Lower lobe of right lung (tissue), 2 donors: ENCODE measurements at places on chromosomes 3 and 15.

GRCh38 chr15:72892986-72893385 lies 109.4 kb upstream of the ADPGK start:
- DNase-seq = no peak

GRCh38 chr3:8536096-8537056 lies 34.8 kb downstream of the LMCD1 start:
- DNase-seq = no peak

DNA sequence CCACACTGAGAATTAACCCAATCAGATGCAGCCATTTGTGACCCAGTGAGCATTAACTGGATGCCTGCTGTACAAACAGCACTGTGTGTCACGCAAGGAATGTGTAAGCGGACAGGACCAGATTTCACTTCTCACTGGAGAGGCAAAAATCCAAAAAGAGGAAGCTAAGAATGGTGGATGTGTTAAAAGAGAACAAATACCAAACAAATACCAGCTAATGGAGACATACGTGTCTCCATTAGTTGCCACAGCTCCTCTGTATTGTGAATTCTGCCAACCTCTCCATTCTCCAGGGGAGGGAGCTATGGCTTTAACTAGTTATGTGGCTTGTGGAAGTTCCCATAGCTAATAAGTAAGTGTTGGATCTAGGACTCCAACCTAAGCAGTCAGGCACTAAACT lies 2.6 kb downstream of the LTF start:
- DNase-seq = no peak

DNA sequence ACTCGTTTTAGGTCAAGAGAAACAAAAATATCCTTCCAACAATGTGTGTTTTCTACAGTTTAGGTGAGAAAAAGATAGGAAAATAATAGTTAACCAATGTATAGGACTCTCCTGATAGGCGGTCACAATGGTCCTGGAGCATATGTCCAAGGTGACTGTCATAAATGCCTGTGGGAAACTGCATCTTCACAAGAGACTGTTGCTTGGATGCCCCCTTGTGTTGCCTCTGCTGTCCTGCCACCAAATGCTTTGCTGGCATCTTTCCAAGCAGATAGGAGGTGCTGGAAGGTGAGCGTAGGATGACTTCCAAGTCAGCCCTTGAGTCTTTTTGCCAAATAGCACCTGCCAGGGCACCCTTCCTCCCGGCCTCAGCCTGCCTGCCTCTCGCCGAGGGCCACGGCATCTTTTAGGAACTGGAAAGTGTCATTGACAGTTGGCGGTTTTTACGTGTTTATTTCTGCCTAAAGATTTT lies 24.1 kb upstream of the SACM1L start:
- DNase-seq = no peak

GRCh38 chr15:33148129-33148751 lies 46.3 kb downstream of the FMN1 start:
- DNase-seq = no peak

- no peak for DNase-seq
Measured at GRCh38 chr3:152564459-152564858, 270.5 kb upstream of the P2RY1 start.

DNA sequence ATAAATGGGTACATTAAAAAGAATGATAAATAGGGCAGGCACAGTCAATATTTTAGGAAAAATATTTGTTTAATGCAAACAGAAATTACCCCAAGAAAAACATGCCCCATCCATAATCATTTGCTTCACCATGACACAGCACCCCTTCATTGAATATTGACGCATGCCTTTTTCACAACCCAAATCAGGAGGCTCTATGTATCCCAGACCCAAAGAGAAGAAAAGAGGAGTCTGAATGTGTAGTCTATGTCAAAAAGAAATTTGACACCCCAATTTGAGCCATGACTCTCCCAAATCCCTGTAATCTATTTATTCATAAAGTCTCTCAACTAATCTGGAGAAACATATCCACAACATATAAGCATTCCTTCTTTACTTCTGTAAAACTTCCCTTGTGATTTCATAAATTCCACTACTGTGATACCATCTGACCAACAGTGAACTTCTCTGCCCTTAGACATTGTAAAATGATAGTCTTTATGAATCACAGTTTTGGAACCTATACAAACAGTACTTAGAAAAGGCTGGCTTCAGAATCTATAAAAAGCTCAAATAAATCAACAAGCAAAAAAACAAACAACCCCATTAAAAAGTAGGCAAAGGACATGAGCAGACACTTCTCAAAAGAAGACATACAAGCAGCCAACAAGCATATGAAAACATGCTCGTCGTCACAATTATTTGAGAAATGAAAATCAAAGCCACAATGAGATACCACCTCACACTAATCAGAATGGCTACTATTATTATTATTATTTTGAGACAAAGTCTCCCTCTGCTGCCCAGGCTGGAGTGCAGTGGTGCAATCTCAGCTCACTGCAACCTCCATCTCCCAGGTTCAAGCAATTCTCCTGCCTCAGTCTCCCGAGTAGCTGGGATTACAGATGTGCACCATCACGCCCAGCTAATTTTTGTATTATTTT lies 53.4 kb upstream of the XRN1 start:
- DNase-seq = no peak

- no peak for DNase-seq
Measured at GRCh38 chr3:111811811-111812210, 47.3 kb upstream of the PHLDB2 start.

GRCh38 chr3:14152233-14152962 lies 26.0 kb downstream of the XPC start:
- no peak for DNase-seq

DNA sequence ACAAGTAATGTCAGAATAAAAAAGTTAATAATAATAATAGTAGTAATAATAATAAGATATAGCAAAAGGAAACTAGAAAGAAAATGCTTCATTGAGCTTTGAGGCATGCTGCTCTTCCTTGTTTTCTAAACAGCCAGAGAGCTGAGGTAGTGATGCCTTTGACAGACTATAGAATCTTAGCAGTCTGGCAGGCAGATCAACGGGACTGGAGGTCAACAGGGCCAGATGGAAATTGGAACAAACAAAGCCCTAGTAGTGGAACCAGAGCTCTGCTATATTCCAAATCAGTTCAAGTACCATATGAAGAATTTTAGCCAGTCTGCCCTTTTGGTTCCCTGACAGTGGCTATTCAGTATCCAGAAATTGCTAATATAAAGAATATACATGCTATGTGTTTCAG lies 278.6 kb downstream of the NLGN1 start:
- no peak for DNase-seq

- no peak for DNase-seq
Measured at GRCh38 chr3:14989943-14990779, 42.8 kb downstream of the NR2C2 start.

GRCh38 chr3:10756546-10756945 lies 59.5 kb upstream of the SLC6A11 start:
- no peak for DNase-seq

GRCh38 chr3:149555927-149556326 lies 81.4 kb downstream of the TM4SF4 start:
- DNase-seq = no peak

DNA sequence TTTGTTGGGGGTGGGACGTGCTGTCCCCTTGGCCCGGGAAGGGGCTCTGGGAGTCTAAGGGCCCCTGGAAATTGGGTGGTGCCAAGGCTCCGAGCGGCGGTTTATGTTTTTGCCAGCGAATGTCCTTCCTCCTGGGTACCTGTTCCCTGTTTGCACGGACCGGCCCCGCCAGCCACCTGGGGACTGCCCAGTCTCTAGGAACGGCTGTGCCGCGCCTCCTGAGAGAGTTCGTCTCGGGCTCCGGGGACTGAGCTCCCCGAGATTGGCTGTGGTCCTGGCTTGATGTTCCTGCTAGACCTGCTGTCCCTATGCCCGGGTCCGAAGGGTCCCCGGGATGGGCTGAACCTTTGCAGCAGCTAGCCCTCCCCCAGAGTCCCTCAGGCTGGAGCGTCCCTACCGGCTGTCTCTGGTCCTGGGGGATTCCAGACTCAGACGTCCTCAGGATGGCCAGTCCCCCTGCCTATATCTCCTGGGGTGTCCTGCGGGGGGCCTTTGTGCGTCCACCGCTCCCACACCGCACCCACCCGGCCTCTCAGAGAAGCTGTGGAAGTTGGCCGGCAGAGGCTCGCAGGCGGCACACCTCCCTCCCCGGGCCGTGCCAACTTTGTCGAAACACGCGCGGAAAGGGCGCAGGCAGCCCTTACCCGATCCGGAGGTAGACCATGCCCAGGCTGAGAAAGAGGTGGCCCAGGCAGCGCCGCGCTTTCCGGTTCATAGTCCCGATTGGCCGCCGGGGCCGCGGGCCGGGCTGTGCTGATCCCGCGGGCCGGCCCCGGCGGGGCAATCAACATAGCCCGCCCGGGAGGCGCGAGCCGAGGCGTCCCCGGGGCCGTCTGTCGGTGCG lies 547 bp downstream of the WNT7A start:
- DNase-seq = no peak

GRCh38 chr15:28953573-28954195 lies 67.9 kb downstream of the APBA2 start:
- DNase-seq = no peak

DNA sequence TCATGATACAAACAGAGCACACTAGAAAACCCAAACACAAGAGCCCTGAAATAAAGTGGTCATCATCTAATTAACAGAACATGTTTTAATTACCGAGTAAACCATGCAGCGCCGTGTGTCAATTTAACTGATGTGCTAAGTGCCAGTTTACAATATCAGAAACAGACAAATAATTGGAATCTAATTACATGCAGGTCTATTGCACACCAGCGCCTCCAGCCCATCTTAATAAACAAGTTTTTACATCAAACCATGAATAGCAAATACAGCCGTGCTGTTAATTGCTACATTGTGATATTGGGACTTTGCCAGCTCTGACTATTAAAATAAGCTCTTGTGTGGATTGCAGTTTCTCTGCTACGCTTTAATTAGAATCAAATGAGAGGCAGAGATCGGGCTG lies 510.2 kb upstream of the MDFIC2 start:
- no peak for DNase-seq

DNA sequence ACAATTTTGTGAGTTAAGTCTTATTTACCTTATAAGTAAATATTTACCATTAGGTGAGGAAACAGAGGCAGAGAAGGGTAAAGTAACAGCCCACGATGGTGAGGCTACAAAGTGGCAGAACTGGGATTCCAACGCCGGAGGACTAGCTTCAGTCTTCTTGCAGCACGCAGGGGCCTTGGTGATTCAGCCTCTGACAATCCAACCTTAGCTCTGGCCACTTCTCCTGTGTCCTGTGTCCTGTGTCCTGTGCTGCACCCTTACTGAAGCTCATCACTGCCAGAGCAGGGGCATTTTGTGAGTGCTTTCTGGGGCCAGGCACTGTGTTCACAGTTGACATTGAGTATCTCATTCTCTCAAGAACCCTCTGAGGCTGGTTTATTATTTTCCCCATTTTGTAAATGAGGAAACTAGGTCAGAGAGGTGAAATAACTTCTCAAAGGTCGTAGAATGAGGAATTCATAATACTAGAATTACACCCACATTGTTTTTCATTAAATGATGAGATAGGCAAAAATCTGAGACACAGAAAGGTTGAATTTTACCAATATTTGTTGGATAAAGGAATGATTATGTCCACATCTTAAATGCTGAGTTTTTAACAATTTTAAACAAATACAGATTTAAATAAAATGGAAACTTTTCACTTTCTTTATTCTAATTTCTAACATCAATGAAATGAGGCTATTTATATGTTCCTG lies 215.9 kb downstream of the BBX start:
- no peak for DNase-seq

- DNase-seq = no peak
Measured at GRCh38 chr3:183584246-183584913, 28.9 kb upstream of the KLHL6 start.

DNA sequence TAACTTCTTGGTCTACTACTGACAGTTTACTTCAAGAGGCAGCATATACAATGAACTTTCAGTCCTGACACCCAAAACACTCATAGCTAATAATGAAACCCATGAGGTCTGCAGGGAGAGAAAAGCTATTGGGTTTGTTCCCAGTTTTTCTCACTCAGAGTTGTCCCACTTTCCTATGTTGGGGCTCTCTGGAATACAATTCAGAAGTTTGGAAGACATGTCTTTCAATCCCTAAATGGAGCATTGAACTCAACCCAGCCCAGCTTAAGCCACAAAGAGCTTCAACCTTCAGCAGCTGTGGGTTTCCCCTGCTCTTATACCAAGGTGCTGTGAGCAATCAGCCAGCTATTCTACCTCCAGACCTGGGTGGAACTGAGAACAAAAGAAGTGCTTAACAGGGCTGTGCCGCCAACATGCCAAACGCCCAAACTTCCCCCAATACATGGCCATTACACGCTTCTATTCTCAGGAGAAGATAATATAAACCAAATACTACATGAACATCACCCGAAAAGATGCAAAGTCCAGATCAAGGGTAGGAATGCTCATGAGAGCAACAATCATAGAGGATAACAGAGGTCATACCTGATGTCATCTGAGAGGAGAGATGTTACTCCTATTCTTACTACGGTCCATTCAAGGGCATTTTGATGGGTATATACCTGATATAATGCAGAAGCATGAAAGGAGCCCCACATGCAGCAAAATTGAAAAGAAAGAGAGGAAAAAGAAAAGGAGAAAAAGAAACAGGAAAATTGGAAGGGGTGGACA lies 131.2 kb upstream of the TGFBR2 start:
- no peak for DNase-seq

DNA sequence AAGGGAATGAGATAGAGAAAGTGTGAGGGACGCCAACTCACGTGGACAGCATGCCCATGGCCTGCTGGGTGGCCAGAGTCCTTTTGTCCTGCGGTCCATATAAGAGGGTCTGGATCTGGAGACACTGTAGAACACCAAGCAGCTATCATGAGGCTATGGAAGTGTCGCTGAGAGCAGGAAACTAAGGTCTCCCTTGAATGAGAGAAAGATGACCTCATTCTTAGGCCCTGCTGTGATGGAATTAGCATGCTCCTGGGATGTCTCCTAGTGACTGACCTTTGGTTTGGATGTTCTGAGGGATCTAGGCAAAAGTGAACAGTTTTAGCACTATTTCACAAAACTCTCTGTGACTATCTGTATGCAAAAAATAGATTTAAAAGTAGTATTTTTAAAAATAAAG lies 34.4 kb downstream of the SYNM start:
- no peak for DNase-seq

DNA sequence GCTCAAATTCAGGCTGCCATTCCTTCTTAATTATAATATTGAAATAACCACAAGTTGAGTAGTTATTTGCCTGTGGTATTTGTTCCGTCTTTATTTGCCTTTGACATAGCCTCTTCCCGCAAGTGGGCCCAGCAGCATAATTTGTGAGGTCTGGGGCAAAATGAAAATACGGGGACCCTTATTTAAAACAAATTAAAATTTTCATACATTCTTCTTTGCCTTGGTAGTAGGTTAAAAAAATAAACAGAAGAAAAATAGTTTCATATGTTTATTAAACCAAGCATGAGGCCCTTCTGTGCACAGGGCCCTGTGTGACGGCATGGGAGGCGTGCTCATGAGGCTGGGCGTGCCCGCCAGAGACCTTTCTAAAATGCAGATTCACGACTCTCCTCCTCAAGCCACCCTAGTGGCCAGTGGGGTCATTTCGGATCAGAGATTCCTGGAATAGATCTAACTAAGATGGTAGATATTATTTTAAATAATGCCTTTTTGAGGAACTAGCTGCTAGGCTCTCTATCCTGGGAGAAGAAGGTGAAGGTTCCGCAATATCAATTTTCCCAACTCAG lies 35.4 kb downstream of the MASP1 start:
- DNase-seq = no peak

GRCh38 chr15:75620058-75620820 lies 5.3 kb downstream of the SNUPN start:
- DNase-seq = no peak
